ENCODE measurements at places on chromosomes 7 and 10.

GRCh38 chr10:79926037-79926436 lies 22.9 kb downstream of the SFTPD start:
- no peak for DNase-seq

DNA sequence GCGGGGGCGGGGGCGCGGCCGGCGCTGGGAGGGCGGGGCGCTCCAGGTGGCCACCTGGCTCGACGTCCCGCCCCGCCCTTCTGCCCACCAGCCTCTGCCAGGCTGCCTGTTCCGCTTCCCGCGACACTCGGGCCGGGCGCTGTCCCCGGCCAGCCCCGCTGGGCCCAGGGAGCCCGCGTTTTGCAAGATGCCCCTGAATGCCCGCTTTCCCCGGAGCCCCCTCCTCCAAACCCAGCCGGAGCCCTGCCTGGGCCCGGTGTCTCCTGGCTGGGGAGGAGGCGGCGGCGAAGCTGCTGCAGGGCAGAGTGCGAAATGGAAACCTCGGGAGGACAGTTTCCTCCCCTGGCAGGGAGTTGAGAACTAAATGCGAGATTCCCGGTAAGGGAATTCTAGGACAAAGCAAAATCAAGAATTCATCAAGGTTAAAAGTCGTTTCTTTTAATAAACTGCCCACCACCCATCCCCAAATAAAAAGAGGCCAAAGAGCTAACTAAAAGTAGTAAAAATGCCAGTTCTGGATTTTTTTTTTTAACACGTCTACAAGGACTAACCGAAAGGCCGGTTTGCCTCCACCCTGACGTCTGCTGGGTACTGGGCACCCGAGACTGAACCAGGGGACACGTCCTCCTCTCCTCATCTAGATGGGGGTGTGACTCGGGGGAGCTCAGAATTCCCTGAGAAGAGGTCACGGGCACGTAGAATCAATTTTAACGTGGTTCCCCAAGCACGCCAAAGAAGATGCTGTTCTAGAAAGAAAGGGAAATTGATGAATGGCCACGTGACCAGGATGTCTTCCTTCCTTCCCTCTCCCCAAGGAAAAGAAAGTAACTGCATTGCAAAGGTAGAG lies 200.4 kb upstream of the NFE2L3 start:
- DNase-seq = no peak

- peak; percentile 24 for DNase-seq
These were observed 67.8 kb downstream of the EGFR start for GRCh38 chr7:55086413-55087201.

GRCh38 chr7:43843296-43843695 lies 26.0 kb downstream of the MRPS24 start:
- no peak for DNase-seq

GRCh38 chr10:57624856-57625592 lies 642.7 kb downstream of the IPMK start:
- no peak for DNase-seq

- no peak for DNase-seq
These were observed 164.3 kb upstream of the SVIL start for GRCh38 chr10:29798921-29799690.

- DNase-seq = no peak
These were observed 147.8 kb upstream of the AUTS2 start for GRCh38 chr7:69450456-69450855.

DNA sequence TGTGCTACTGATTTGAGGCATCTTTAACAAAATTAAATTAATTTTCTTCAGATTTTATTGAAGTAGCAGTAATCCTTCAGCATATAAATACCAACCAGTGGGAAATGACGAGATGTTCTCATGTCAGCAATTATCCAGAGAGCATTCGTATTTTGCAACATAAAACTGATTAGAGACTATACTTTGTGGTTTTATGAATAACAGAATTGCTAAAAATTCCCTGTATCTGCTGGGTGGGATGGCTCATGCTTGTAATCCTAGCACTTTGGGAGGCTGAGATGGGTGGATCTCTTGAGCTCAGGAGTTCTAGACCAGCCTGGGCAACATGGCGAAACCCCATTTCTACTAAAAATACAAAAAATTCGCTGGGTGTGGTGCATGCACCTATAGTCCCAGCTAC lies 56.9 kb downstream of the ATAD1 start:
- DNase-seq = no peak

DNA sequence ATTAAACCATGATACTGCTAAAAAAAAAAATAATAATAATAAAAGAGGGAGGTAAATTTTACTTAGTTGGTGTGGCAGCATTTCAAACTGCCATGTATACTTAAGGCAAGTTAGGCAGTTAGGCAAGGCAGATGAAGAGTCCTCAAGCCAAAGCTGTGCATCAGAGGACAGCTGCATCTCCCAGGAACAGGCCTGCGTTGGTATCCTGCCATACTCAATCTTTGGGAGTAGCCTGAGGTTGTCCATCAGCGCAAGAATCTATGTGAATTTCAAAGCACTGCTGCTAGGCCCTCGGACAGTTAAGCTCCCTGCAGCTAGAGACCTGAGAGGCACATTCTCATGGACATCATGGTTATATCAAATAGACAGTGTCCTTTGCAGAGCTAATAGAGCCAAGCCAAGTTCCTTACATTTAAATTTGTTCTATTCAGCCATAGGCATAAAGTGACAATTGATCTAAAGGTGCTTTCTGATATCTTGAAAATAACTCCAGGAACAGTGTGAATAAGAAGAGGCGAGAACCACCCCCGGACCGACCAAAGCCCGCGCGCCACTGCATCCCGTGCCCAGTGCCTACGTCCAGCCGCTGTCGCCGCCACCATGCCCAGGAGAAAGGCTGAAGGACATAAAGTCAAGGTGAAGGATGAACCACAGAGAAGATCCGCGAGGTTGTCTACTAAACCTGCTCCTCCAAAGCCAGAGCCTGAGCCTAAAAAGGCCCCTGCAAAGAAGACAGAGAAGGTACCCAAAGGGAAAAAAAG lies 310.6 kb downstream of the SEMA3D start:
- DNase-seq = no peak

- DNase-seq = no peak
These were observed 143.3 kb upstream of the KAT6B start for GRCh38 chr10:74683067-74683466.

DNA sequence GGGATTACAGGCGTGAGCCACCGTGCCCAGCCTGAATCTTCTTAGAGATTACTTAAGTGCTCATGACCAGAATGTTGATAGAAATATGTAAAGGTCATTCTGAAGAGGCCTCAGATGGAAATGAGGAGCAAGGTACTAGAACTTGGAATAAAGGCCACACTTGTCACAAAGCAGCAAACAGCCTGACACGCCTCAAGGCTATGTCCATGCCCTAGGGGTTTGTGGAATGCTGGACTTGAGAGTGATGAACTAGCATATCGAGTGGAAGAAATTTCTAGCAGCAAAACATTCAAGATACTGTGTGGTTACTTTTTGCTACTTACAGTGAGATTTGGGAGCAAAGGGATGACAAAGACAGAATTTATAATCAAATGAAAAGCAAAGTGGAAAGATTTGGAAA lies 39.0 kb downstream of the ZNF438 start:
- no peak for DNase-seq

DNA sequence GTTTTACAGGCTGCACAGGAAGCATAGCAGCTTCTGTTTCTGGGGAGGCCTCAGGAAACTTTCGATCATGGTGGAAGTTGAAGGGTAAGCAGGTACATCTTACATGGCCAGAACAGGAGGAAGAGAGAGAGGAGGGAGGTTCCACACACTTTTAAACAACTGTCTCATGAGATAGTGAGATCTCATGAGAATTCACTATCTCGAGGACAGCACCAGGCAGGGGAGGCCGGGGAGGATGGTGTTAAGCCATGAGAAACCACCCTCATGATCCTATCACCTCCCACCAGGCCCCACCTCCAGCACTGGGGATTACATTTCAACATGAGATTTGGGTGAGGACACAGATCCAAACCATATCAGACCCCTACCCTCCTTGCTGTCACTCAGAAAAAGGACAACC lies 23.7 kb downstream of the ZNF503 start:
- DNase-seq = no peak

- DNase-seq = no peak
These were observed 55.2 kb downstream of the ELFN1 start for GRCh38 chr7:1725199-1725690.

GRCh38 chr10:77392851-77393250 lies 244.8 kb downstream of the KCNMA1 start:
- no peak for DNase-seq

- no peak for DNase-seq
These were observed 7.2 kb downstream of the STK32C start for GRCh38 chr10:132300582-132300981.

GRCh38 chr7:136452949-136453348 lies 415.5 kb upstream of the CHRM2 start:
- DNase-seq = no peak

GRCh38 chr7:118844748-118845147 lies 620.2 kb downstream of the ANKRD7 start:
- no peak for DNase-seq

GRCh38 chr10:25604591-25604990 lies 329.4 kb upstream of the MYO3A start:
- no peak for DNase-seq

DNA sequence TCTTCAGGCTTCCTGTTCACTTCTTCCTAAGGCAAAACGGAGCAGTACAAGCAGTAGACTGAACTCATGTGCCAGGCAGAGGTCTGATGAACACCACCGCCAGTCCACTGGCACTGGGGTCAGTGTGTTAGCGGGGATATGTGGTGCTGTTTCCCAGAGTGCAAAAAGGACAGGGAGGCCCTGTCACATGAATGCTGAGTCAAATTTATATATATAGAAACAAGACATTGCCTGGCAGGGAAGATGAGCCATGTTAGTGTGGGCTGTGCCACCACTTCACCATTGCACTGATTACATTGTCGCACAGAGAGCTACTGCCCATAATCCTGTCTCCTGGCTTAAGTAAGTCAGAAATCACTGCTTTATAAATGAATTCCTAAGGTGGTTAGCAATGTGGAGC lies 122.2 kb upstream of the AMPH start:
- DNase-seq = no peak

DNA sequence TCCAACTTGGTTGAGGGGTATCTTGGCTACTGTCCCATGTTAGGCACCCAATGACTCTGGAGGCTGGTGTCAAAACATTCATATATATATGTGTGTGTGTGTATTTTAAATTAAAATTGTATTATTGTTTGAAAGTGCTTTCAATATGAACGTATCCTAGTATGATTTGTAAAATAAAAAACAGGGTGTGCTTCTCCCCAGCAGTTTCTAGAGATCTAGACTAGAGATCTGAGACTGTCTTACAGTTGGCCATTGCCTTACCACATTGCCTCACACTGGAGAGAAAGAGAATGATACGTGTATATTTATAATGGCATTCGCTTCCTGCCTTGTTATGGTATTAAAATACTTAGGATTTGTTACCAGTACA lies 1.2 kb downstream of the BAG3 start:
- peak; percentile 27 for DNase-seq

DNA sequence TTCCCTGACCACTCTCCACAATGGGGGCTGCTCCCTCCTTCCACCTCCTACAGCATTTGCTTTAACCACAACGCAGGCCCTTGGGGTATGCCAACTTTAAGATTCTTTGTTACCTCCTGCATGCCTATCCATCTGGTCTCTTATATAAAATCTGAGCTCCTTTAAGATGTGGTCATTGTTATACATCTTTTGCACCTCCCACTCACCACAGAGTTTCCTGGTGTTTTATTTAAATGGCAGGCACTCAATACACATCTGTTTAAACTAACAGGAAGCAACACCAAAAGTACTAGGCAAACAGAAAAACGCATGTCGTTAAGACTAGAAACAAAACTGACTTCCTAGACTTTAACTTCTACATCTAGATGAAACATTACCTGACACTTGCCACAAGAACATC lies 36.3 kb downstream of the SLC25A13 start:
- peak; percentile 12 for DNase-seq

- no peak for DNase-seq
These were observed 2.8 kb downstream of the SEC31B start for GRCh38 chr10:100516847-100517246.

DNA sequence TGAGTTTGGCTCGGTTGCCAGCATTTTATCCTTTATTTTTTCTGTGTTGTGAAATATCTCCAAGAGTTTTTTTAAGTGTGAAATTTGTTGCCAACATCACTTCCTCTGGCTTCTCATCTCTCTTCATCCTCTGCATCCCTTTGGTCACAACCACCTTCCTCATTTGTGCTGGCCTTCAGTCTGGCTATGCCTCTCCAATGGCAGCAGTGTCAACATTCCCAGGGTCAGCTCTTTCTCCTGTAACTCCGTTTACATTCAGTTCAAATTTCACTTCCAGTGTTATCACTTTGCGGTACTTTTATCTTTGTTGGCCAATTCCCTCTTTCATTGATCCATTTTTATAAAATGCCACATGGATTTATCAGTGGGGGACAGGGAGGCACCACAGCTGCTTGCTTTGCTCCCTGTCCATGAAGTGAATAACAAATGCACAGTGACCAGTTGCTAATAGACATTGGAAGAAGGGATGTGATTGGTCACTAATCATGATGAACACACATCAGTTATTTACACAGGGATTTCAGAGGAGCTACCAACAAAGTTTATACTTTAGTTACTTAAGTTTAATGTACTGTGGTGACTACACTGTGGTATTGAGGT lies 311.4 kb upstream of the LRGUK start:
- no peak for DNase-seq

DNA sequence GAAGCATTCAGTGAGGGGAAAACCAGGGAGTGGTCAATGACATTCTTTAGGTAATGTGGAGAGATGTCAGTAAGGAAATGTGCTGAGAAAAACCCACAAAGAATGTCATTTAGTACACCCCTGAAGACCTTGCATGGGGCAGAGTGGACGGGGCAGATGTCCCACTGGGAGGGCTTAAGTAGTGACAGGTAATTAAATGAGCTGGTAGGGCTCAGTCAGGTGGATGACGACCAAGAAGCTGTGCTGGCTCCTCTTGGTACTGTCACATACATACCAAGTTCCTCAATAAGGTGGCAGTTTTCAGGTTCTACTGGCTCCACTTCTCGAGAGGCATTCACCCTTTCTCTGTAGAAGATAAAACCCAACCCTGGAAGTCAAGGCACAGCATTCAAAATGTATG lies 1.8 kb downstream of the PON3 start:
- no peak for DNase-seq

DNA sequence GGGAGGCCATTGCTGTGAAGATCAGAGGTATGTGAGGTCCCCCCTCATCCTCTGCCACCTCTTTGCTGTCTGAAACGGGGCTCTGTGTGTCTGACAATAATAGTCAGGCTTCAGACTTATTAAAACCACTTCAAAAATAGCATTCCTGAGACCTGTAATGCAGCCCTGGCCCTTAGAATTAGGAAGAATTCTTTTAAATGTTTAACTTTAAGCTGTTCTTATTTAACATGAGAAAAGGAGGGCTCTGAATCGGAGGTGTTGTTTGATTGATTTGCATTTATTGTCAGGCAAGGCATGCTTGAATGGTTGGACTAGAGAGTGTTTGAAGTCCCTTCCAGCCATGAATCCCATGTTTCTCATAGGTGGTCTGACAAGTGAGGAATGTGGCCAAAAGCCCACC lies 52.5 kb downstream of the AKR1B1 start:
- no peak for DNase-seq

DNA sequence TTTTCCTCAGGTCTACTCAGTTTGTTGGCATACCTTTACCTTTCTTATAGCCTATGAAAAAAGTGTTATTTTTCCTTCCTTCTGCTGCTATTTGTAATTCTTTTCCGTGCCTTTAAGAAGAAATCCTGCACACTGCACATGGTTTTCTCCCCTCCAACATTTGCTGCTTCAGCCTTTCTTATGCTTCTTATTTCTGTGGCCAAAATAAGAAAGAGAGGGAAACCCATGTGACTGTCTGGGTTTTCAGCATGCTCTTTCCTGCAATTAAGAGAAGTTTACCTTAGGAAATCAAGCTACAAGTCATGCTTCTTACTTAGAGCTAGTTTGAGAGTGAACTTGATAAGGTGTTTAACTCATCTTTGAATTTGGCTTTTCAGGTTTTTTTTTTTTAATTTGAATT lies 11.0 kb downstream of the TBC1D12 start:
- no peak for DNase-seq

Measured in activated CD4-positive, alpha-beta memory T cell treated with anti-CD3 and anti-CD28 coated beads for 36 hours (primary cell).